ENCODE measurements at places on chromosomes 2 and 18. TPM values are rescaled to one million over a fixed set of nuclear protein-coding genes. Genes with fewer than 3 reads are reported as not detected.

DNA sequence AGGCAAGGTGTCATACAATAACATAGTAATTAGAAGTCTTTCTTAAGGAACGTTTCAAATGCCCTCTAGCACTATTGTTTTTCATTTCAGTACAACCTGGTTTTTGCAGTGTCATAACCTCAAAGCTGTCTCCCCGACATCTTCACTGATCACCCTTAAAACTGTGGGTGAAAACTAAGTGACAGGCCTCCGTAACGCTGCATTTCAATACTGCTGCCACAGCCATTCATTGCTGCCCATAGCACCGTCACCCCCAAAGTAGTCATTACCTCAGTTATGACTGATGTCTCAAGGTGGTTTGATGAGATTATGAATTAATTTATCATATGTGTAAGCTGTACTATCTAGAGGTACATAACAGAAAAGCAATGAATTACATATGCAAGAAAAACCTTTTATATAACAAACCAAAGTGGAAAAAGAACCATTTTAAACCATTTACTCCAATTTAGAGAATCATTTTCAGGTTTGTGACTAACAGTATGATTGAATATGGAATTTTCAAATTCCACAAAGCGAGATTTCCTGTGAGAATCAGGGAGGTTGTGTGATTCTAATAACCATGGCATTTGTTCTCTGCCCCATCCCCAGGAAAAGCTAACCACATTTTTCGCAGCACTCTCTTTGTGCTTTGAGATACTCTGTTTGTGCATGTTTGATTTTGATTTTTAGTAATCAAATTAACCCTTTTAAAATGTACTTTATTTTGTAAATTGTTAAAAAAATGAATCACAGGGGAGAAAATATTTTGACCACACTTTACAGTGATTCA, 263.0 kb downstream of the PTGR3 start:
- no peak for DNase-seq
- peaks cover 39% of the 10 kb centered on the region for H3K4me1 ChIP-seq
- H3K27ac ChIP-seq: no peak overlapping the region
- no peak overlapping the region for H3K4me3 ChIP-seq
- H3K36me3 ChIP-seq: no peaks in the 10 kb centered on the region

GRCh38 chr2:30689496-30690125, 117.6 kb downstream of the CAPN13 start:
- H3K36me3 ChIP-seq: no peaks in the 10 kb centered on the region
- H3K4me3 ChIP-seq: no peak overlapping the region
- DNase-seq: no peak

DNA sequence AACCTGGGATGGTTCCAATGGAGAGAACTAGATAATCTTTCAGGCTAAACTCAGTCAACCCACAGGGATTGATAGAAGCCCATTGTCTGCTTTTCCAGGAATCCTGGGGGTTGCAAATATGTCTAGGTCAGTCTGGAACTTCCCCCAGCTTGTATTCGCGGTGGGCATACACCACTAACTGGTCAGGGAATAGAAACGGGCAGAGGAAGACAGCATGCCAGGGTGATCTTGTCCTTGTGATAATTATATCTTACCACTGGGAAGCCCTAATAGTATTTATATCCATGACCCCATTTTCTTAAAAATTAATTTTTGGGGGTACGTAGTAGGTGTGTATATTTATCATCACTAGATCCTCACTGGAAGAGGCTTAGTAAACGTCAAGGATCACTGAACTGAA, 101.9 kb downstream of the SETBP1 start:
- no peak for DNase-seq
- no peak overlapping the region for H3K4me3 ChIP-seq
- H3K36me3 ChIP-seq: no peaks in the 10 kb centered on the region
- no peak overlapping the region for H3K27ac ChIP-seq

DNA sequence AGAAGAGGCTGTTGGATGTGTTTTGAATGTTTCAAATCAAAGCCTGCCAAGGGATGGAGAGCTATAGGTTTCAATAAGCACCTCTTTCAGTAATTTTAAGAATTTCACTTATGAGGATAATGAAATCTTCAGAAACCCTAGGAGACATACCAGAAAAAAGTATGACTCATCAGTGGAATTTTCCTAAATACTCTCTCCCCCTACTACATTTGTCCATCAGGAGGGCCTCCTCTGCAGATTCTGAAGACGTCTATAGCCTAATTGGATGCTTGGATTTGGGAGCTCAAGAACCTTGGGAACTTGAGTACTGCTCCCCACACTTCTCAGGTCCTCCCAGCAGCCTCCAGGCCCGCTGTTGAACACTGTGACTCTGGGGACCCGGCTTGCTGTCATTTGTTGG, 374.3 kb downstream of the SLC4A3 start:
- no peaks in the 10 kb centered on the region for H3K36me3 ChIP-seq
- no peak overlapping the region for H3K27ac ChIP-seq
- no peaks in the 10 kb centered on the region for H3K4me1 ChIP-seq
- H3K4me3 ChIP-seq: no peak overlapping the region
- DNase-seq: no peak

- H3K36me3 ChIP-seq: no peaks in the 10 kb centered on the region
- no peaks in the 10 kb centered on the region for H3K27me3 ChIP-seq
- no peak overlapping the region for H3K4me3 ChIP-seq
- no peaks in the 10 kb centered on the region for H3K4me1 ChIP-seq
Measured at GRCh38 chr2:118554616-118555015, 292.8 kb downstream of the EN1 start.

DNA sequence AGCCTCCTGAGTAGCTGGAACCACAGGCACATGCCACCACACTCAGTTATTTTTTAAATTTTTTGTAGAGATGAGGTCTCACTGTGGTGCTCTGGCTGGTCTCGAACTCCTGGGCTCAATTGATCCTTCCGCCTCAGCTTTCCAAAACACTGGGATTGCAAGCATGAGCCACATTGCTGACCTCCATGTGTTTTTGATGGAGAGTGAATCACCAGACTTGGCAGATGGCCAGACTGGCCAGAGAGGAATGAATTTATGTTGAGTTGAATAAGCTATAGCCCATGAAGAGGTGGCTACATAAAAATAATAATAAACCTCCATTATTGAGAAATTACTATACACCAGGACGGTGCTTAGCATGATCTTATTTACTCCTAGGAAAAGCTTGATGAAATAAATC, 91.5 kb downstream of the MREG start:
- peaks cover 13% of the 10 kb centered on the region for H3K27me3 ChIP-seq
- H3K27ac ChIP-seq: no peak overlapping the region
- H3K4me3 ChIP-seq: no peak overlapping the region
- H3K36me3 ChIP-seq: no peaks in the 10 kb centered on the region
- no peak for DNase-seq

GRCh38 chr2:43054367-43054766, 172.0 kb downstream of the ZFP36L2 start:
- no peak for DNase-seq
- no peaks in the 10 kb centered on the region for H3K27me3 ChIP-seq
- no peak overlapping the region for H3K4me3 ChIP-seq
- no peak overlapping the region for H3K27ac ChIP-seq

DNA sequence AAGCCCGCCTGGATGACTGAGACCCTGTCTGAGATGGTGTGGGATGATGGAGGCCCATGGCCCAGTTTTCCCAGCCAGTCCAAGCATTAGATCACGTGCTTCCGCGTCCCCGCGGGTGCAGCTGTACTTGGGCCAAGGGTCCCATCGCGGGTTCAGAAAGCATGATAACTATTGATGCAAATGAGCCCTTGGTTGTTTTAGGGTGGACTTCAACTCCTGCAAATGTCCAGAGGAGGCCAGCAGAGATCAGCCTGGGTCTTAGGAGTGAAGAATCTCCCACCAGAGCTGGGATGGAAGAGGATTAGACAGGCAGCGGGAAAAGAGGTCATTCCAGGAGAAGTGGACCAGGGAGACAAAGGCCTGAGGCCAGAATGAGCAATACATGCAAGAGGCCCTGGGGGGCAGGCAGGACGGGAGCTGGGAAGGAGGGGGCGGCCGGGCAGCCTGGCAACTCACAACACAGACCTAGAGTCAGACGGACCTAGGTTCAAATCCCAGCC, 89.9 kb upstream of the TMEM247 start:
- no peak overlapping the region for H3K4me3 ChIP-seq
- no peak for DNase-seq
- H3K36me3 ChIP-seq: no peaks in the 10 kb centered on the region
- H3K27me3 ChIP-seq: no peaks in the 10 kb centered on the region
- H3K27ac ChIP-seq: peak overlapping the region; percentile 48

GRCh38 chr2:23606968-23607367, 222.0 kb downstream of the KLHL29 start:
- H3K27me3 ChIP-seq: peaks cover 5% of the 10 kb centered on the region
- peaks cover 5% of the 10 kb centered on the region for H3K36me3 ChIP-seq
- no peak overlapping the region for H3K27ac ChIP-seq
- H3K4me1 ChIP-seq: peaks cover 5% of the 10 kb centered on the region
- DNase-seq: peak; percentile 20
- H3K4me3 ChIP-seq: no peak overlapping the region

DNA sequence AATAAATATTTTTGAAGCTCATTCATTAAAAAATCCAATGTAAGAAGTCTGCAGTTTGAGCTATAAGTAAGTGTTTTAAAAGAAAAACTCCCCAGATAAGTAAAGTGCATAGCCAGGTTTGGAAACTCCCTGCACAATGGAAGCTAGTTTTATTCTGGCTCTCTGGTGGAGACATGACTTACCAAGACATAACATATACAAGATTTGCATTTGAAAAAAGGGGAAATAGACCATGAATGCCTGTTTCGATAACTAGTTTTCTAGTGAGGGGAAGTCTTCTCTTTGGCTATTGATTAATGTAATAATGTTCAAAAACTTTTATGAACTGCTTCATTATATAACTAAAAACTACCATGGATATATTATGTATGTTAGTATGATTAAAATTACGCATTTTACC, 435.2 kb downstream of the ARHGAP15 start:
- peaks cover 4% of the 10 kb centered on the region for H3K4me1 ChIP-seq
- H3K27me3 ChIP-seq: no peaks in the 10 kb centered on the region
- peaks cover 22% of the 10 kb centered on the region for H3K36me3 ChIP-seq
- H3K27ac ChIP-seq: no peak overlapping the region
- no peak for DNase-seq

GRCh38 chr2:50635824-50636223, 396.1 kb downstream of the NRXN1 start:
- no peaks in the 10 kb centered on the region for H3K36me3 ChIP-seq
- no peaks in the 10 kb centered on the region for H3K4me1 ChIP-seq
- H3K27me3 ChIP-seq: no peaks in the 10 kb centered on the region
- no peak overlapping the region for H3K27ac ChIP-seq
- no peak overlapping the region for H3K4me3 ChIP-seq
- no peak for DNase-seq

DNA sequence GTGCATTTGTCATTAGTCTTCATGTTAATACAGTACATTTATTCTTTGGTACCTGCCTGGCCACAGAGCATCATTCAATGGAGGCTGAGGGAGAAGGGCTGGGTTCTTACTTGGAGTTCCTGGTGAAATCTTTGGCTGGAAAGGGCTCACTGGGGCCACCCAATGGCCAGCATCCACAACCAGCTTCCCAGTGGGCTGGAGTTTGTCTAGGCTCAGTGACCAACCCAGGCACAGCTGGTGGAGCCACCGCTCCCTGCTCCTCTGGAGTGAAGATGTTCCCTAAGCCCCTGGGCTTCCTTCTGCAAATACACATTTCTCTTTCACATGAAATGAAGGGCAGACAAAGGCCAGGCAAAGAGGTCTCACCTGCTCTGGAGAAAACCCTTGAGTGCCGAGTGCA, 34.4 kb downstream of the EHD3 start:
- no peak for DNase-seq
- no peak overlapping the region for H3K4me3 ChIP-seq

DNA sequence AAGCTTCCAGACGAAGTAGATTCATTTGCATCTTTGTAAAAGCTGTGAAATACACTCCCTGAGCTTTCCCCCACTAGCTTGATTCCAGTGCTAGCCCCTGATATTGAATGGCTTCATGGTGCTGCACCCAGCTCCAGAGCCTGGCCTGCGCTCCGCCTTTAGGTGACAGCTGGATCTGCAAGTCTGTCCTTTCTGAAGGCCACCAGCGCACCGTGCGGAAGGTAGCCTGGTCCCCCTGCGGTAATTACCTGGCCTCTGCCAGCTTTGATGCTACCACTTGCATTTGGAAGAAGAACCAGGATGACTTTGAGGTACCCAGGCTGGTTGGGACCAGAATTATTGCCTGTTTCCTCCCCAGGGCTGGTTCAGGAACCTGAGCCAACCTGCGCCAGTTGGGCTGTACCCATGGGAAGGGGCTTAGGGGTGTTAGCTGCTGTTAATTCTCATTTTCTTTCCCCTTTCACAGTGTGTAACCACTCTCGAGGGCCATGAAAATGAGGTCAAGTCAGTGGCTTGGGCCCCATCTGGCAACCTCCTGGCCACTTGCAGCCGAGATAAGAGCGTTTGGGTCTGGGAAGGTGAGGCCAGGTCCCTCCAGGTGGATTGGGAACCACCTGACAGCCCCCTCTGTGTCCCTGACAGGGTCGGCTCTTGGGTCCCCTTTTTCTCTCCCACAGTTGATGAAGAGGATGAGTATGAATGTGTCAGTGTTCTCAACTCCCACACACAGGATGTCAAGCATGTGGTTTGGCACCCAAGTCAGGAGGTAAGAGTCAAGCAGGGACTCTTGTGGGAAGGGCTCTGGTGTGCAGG, 1.3 kb downstream of the CIAO1 start:
- H3K4me1 ChIP-seq: peaks cover 52% of the 10 kb centered on the region
- peaks cover 9% of the 10 kb centered on the region for H3K36me3 ChIP-seq
- peak overlapping the region; percentile 74 for H3K27ac ChIP-seq
- DNase-seq: peak; percentile 66
- no peaks in the 10 kb centered on the region for H3K27me3 ChIP-seq

DNA sequence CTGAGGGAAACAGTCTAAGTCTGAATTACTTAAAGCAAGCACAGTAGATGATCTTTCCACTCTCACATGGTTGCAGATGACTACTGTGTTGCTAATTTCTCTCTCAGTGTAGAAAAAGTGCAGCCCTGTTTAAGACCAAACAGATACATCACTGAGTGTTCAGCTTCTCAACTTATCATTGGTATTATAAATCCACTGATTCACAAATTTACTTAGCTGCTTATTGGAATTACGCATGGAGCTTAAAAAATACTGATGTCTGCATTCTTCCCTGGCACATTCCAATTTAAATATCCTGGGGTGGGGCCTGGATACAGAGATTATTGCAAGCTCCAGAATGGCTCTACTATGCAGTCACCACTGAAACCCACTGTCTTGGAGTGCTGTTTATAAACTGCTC, 411.2 kb downstream of the RND3 start:
- no peak overlapping the region for H3K4me3 ChIP-seq
- no peaks in the 10 kb centered on the region for H3K27me3 ChIP-seq
- no peaks in the 10 kb centered on the region for H3K36me3 ChIP-seq

ANKAR gene
- 7.5 TPM for total RNA-seq

ELOA2 gene
- total RNA-seq: not detected

CTNNA2 gene
- total RNA-seq: not detected

SCYGR4 gene
- not detected for total RNA-seq

TRIM54 gene
- not detected for total RNA-seq

HOXD4 gene
- not detected for total RNA-seq

OBSL1 gene
- 1.3 TPM for total RNA-seq

MPP4 gene
- not detected for total RNA-seq

FOXD4L1 gene
- total RNA-seq: 0.12 TPM

UPP2 gene
- not detected for total RNA-seq
